Naive B cell (primary cell): ENCODE measurements at places on chromosomes 12 and 14. TPM values are rescaled to one million over a fixed set of nuclear protein-coding genes. Genes with fewer than 3 reads are reported as not detected.

SLCO1B1 gene
- not detected for polyA plus RNA-seq

SYCP3 gene
- 0.74 TPM for polyA plus RNA-seq

DEGS2 gene
- 3.6 TPM for polyA plus RNA-seq

ATG2B gene
- 1.8 TPM for polyA plus RNA-seq

ASIC1 gene
- not detected for polyA plus RNA-seq

GRCh38 chr12:92810370-92810769, 107.6 kb downstream of the PLEKHG7 start:
- no peak overlapping the region for H3K27ac ChIP-seq
- H3K27me3 ChIP-seq, result no peaks in the 10 kb centered on the region
- H3K36me3 ChIP-seq, result peaks cover 56% of the 10 kb centered on the region
- DNase-seq, result no peak
- H3K4me1 ChIP-seq, result peaks cover 17% of the 10 kb centered on the region
- H3K4me3 ChIP-seq, result no peak overlapping the region

DNA sequence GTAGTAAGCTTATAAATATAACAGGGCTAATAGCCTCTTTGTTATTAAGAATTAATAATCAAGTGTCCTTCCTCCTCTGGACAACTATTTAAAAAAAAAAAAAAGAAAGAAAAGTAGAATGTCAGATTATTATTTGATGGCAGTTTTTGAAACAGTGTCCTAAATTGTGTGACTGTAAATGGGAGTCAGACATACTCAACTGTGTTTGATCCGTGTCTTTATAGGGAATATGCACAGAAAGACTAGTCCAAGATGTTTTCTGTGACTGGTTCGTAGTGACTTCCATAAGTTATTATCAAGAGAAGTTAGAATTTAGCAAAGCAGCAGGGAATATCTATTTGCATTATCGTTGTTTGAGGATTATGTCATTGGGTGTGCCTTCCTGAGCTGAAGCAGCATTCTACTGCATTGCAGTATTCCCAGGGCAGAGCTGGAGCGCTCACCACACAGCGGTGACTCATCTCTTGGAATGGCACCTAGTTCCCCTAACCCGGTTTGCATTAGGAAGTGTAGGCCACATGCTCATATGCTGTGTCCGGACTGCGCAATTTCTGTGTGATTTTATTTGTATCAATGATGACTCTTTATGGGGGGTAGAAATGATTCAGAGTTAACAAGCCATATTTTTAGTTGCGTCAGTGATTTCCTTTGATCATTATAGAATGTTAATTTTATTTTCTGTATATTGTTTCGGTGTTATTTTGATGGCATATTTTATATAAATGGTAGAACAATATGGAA, 7.9 kb downstream of the DYNC1H1 start:
- DNase-seq, result no peak
- H3K36me3 ChIP-seq, result no peaks in the 10 kb centered on the region
- no peaks in the 10 kb centered on the region for H3K27me3 ChIP-seq
- H3K4me1 ChIP-seq, result peaks cover 33% of the 10 kb centered on the region

DNA sequence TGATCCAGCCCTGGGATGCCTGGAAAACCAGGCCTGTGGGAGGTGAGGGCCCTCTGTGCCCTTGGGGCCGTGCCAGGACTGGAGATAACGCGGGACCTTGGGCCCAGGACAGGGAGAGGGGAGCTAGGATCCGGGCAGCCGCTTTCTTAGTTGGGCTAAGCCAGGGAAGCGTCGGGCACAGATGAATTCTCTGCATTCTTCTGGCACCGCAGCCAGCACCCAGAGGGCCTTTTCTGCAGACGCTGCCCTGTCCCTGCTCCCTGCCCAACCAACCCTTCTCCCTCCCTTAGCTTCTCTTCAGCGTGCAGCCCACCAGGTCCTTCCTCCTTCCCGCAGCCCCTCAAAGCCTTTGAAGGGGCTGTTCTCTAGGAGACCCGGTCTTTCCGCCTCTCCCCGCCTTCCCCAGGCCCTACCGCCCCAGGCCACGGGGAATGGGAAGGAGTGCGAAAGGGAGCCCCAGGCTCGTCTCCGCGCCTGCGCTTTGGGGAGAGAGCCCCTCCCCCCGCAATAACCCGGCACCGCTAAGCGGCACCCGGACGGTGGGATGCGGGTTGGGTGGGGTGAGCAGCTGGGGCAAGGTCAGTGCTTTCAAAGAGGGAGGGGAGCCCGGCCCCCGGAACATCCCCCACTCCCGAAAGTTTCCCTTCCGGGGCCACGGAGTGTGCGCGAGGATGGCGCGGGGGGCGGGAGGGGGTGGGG, 663 bp downstream of the NCKAP5L start:
- H3K27ac ChIP-seq, result peak overlapping the region; percentile 42
- H3K4me1 ChIP-seq, result peaks cover 40% of the 10 kb centered on the region
- peak overlapping the region; percentile 82 for H3K4me3 ChIP-seq
- no peaks in the 10 kb centered on the region for H3K27me3 ChIP-seq
- H3K36me3 ChIP-seq, result no peaks in the 10 kb centered on the region

- H3K27me3 ChIP-seq, result peaks cover 40% of the 10 kb centered on the region
- DNase-seq, result no peak
- peaks cover 12% of the 10 kb centered on the region for H3K4me1 ChIP-seq
- no peaks in the 10 kb centered on the region for H3K36me3 ChIP-seq
Observed at GRCh38 chr12:3365463-3366411, 125.3 kb upstream of the PRMT8 start.
